ENCODE measurements at places on chromosomes 13 and 19.

DNA sequence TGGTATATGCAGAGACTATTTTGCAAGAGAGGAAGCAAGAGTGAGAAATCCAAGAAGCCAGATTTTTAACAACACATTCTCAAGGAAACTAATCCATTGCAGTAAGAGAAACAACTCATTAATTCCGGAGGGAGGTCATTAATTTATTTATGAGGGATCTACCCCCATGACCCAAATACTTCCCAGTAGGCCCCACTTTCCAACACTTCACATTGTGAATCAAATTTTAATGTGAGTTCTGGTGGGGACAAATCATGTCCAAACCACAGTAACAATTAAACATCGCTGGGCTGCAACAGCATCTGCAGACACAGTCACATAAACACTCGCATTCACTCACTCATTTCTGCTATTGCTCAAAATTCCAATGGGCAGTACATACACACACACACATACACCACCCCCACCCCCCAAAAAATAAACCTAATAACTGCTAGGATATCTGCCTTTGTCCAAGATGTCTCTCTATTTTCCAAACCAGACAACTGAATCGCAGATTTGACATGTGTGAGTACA, 1483.7 kb downstream of the PCDH9 start:
- DNase-seq = no peak

DNA sequence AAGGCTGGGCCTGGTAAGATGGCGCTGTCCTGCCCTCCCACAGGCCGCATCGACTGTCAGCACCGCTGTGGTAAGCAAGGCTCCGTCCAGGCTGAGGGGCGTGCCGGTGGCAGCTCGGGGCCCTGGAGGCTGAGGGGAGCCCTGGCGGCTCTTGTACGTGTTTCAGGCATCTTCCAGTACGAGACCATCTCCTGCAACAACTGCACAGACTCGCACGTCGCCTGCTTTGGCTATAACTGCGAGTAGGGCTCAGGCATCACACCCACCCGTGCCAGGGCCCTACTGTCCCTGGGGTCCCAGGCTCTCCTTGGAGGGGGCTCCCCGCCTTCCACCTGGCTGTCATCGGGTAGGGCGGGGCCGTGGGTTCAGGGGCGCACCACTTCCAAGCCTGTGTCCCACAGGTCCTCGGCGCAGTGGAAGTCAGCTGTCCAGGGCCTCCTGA, 1.2 kb downstream of the IZUMO4 start:
- DNase-seq = no peak

- DNase-seq = no peak
Measured at GRCh38 chr13:45788011-45788410, 63.5 kb downstream of the SIAH3 start.

DNA sequence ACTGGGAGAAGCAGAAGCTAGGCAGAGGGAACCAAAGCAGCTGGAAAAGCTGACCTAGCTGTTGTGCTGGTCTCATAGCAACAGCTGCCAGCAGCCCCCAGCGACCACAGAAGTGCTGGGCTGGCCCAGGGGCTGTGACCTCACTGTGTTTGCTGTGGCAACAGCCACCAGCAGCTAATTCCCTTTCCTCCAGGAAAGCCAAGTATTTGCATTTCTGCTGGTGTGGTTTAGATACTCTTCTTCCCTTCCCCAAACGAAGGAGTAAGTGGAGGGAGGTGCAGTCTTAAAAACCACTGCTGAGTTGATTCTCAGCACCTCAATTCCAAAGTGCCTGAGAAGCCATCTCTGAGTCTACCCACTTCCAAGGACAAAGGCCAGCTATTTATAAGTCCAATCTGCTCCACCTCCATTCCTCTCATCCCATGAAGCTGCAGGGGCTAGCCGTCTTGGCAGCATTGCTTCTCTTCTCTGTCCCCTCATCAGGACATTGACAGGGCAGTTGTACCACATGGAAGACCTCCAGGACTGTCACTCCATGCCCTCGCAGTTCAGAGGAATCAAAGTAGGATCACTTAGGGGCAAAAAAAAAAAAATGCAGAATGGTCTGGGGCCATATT, 11.5 kb upstream of the CCDC97 start:
- DNase-seq = no peak

DNA sequence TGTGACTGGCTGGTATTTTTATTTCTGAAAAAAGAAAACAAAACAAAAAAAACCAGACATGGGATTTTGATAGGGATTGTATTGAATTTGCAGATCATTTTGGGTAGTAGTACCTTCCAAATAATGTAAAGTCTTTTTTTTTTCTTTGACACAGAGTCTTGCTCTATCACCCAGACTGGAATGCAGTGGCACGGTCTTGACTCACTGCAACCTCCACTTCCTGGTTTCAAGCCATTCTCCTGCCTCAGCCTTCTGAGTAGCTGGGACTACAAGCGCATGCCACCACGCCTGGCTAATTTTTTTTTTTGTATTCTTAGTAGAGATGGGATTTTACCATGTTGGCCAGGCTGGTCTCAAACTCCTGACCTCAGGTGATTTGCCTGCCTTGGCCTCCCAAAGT, 4.2 kb downstream of the ZNF101 start:
- no peak for DNase-seq

DNA sequence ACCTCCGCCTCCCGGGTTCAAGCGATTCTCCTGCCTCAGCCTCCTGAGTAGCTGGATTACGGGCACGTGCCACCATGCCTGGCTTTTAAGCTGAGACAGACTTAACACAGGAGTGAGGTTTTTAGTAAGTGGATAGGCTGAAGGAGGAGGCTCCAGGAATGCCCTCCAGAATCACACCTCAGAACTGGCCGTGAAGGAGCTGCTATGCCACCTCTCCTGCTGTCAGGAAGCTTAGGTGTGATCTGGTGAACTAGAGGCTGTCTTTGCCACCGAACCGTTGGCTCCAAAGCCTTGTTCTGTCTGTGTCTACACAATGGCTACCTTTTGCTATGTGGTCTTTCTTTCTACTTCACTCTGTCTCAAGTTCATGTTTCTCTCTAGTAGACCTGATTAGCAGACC, 4.2 kb downstream of the PDCD2L start:
- no peak for DNase-seq

Data from C1 segment of cervical spinal cord (tissue), 14 donors.